ENCODE measurements at places on chromosomes 6 and 20.

- no peak for DNase-seq
These were observed 122.1 kb downstream of the TTLL2 start for GRCh38 chr6:167446971-167447370.

GRCh38 chr20:11539450-11539849, 378.2 kb upstream of the BTBD3 start:
- no peak for DNase-seq

DNA sequence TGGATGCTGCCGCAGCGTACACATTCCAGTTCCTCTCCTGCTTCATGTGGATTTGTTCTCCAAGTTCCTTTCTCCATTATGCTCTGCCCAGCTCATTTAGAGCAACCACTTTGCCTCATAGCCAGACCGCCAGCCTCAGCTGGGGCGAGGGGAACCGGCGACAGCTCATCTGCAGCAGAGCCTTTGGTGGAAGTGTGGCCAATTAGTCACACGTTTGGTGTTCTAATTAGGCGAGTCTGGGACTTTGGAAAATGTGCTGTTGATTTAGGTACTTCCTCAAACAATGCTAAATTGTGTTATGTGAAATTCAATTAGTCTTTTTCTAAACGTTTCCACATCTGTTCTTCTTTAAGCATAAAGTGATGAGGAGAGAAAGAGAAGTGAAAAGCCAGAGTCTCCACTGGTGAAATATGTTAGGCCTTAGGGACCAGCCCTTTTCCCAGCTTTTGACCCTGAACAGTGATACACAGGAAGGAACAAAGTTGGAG, 217.9 kb downstream of the TBX18 start:
- no peak for DNase-seq

GRCh38 chr6:112044196-112044595, 9.7 kb upstream of the CCN6 start:
- no peak for DNase-seq

GRCh38 chr6:128345278-128345677, 175.1 kb downstream of the PTPRK start:
- no peak for DNase-seq

- no peak for DNase-seq
These were observed 233.6 kb upstream of the ASCC3 start for GRCh38 chr6:101114703-101115102.

DNA sequence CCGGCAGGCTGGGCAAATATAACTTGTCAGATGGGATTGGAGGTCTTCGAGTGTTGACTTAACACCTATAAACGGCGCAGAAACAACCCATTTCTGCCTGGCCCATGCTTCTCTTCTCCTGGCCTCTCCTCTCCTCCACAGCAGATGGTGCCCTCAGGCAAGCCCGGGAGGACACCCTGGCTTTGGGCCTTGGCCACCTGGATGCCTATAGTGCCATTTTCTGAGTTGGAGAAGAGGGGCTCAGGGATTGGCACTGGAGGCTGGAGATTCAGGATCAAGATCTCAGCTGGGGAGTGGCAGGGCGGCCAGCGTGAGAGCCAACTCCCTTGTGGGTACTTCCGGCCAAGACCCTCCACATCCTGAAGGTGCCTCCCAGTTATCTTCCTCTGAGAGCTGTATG, 211.9 kb upstream of the PMEPA1 start:
- no peak for DNase-seq

GRCh38 chr6:22271081-22271480, 25.8 kb downstream of the PRL start:
- no peak for DNase-seq

DNA sequence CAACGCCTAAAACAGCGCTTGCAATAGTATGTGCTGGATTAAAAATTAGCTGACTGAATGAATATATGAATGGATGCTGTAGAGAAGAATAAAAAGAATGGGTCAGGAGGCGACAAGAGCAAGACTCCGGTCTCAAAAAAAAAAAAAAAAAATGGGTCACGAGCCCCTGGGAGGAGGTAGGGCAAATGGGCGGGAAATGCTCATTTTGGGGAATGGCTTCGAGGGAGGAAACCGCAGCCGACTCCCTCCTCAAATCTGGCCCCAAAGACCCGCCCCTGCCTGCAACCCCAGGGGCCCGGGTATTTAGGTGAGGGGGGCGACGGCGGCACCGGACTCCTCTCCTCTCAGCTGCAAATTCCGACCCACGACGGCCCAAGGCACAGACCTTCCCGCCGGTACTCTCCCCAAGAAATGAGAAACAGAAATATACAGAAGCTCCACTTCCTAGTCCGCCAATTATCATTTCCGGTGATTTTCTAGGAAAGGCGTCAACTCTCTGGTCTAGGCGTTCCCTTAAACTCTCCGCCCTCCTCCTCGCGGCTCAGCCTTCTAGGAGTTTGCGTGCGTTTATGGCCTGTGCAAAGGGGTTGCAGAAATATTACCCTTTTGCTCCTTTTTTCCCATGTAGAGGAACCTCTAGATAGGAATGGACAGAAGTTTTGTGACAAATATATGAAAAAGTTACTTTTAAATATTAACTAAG, at the start of gene ZNF311:
ZNF311 (minus strand) TSS at position 133 of the 703 bp plus-strand sequence. CDS start 1,361 bp downstream, outside the sequence.
- DNase-seq = no peak

DNA sequence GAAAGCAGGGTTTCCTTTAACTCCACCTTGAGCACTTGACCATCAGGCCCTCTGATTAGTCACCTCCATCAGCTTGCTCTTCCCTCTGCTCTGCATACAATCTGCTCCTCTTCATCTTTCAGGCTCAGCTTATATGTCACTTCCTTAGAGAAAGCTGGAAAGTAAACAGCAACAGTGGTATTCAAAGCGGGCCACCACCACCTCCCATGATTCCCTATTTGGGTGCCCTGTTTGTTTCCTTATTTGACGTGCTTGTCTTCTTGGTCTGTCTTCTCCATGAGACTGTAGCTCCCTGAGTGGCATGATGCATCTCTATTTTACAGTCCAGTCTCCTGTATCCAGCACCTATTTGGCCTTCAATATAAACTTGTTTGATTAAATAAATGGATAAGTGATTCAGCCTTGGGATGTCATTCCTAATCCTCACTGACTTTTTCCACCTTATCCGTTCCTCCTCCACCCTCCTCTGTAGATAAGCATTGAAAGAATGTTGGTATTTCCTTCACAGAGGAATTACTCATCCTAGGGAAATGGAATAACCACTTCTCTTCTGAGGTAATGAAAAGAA, 102.8 kb upstream of the SGK1 start:
- no peak for DNase-seq

DNA sequence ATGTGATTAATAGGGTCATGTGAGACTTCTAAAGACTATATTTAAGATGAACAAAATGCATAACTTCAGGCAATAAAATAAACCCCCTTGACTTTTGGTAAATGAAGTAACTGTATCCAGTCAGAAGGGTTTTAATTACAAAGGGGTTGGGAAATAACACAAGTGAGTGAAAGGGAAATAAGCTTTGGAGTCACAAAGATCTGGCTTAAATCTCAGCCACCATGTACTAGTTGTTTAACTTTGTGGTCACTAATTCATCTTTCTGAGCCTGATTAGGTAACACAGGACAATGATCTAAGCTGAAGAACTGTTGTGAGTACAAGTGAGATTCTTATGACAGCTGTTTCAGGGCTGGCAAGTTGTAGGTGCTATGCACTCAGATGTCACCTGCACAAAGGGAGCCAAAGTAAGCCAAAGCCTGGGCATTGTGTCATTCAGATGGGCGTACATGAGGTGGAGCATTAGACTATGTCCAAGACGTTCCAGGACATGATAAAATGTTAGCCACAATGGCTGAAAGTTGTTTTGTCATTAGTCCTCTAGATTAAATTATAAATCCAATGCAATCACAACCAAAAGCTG, 13.8 kb downstream of the TOMM34 start:
- no peak for DNase-seq

- DNase-seq = no peak
These were observed 40.4 kb downstream of the DUSP22 start for GRCh38 chr6:332671-333070.

GRCh38 chr6:121838842-121839241, 403.4 kb downstream of the GJA1 start:
- no peak for DNase-seq

DNA sequence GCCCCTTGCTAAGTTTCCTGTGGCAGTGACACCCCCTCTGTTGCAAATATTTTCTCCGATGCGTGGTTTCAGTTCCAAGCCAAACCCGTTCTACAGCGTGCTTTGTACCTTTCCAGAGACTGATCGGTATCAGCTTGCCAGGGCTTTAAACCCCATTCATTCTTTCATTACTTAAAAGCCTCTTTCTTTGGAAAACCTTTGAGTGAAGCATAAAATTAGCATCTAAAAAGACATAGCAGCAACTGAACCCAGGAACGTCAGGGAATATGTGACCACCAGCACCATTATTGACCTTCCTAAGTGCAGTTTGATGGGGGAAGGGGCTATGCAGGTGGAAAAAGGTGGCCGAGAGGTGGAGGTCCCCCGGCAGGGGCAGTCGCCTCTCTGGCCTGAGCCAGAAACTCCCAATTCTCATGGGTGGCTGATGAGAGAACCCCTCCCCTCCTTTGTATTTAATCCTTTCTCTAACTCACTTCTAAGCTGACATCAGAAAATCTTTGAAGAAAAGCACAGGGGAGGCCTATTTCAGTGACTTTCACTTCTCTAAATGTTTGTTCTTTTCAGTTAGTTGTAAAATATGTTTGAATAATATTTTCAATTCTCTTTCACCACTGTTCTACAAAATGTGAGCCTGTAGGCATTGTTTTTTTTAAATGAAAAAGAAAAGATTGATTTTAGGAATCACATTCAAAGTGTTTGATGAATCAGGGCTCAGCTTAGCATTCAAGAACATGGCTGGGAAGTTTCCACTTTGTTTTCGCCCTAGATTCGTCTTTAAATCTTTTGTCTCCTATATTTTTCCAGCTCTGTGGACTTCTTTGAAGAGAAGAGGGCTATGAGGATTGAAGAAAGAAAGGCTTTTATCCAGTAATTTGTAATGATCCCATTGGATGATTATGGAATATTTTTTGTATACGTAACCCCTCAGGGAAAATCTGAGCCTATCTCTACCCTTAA, 89.2 kb downstream of the RSPH3 start:
- no peak for DNase-seq

- no peak for DNase-seq
These were observed 20.6 kb downstream of the DTNBP1 start for GRCh38 chr6:15642276-15642675.

GRCh38 chr6:163468738-163469137, 54.2 kb downstream of the QKI start:
- no peak for DNase-seq

- DNase-seq = no peak
These were observed 9.0 kb downstream of the EXOC2 start for GRCh38 chr6:683742-684440.

DNA sequence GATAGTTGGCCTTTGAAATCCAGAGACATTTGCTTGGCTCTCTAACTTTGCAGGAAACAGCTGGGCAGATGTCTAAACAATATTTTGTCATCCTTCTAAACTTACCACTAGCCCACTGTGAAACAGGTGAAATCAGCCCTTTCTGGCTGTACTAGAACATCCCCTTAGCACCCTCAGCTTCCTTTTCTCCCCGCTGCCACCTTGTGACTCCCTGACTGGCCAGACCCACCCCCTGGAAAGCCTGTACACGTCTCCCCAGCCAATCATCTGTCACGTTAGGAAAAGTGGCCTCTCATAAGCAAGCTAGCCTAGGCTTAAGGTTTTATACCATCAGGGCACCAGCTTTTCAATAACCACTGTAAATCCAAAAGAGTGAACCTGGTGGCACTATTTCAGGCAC, 88.6 kb upstream of the E2F3 start:
- DNase-seq = no peak

DNA sequence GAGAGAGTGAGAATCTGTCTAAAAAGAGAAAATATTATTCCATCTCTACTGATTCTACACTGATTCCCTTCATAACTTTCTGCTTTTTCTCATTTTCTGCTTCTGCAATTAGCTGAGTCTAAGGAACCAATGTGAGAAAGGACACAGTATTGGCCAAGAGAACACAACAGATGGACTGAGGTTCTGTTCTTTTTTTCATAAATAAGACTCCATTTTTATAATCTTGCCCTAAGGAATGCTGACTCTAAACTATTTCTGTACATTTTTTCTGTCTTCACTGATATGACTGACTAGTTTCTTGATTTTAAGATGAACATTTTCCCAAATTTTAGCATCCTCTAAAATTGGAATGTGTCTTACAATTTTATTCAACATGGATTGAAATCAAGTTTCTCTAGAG, 87.0 kb upstream of the IYD start:
- no peak for DNase-seq

GRCh38 chr6:156391061-156391672, 386.0 kb upstream of the ARID1B start:
- no peak for DNase-seq

- DNase-seq = no peak
These were observed at the start of gene RAMACL for GRCh38 chr6:166586424-166587156. Gene RAMACL (minus strand): TSS chr6:166586678. CDS start chr6:166586477, 201 bp downstream.

GRCh38 chr6:47977314-47977713, 133.7 kb downstream of the PTCHD4 start:
- DNase-seq = no peak

DNA sequence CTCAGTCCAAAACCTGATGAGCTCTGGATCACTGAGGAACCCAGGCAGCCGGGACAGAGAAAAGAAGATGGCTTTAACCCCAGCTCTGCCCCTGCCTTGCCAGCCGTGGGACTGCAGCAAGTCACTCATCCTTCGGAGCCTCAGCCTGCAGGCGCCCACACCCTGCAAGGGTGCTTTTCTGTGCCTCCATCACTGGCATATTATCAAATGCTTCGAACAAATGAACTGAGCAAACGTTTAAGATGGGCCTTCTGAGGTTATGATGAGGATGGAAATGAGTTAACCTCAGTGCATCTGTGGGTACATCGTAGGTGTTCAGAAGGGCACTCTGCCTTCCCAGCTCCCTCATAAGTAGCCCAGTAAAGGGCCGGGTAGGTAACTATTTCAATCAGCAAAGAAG, 79.0 kb downstream of the NFATC2 start:
- no peak for DNase-seq

GRCh38 chr6:122285292-122285913, 114.0 kb upstream of the HSF2 start:
- DNase-seq = no peak

GRCh38 chr20:44495257-44495656, 19.6 kb downstream of the TTPAL start:
- DNase-seq = no peak

GRCh38 chr6:11711984-11712711, 66.5 kb downstream of the ADTRP start:
- DNase-seq = no peak

DNA sequence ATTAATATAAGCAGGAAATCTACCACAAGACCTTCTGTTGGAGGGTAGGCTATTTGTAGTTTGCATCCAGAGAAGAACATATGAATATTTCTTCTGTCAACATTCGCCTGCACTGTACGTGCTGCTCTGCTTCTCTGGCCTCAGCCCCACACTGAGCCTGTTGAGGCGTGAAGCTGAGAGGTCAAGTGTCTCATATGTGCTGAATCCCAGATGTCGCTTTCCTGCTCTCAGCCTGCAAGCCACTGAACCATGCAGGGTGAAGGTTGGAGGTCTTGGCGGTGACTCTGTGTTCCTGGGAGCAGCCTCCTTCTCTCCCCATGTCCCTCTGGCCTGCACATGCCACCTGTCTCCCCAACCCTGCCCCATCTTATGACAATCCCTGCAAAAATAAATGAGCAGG, 83.6 kb downstream of the TMEM170B start:
- DNase-seq = no peak

- no peak for DNase-seq
These were observed 15.0 kb downstream of the OR2B3 start for GRCh38 chr6:29071831-29072723.

All from stimulated activated CD4-positive, alpha-beta T cell treated with anti-CD3 and anti-CD28 coated beads, TNF-alpha, amount 100 ng/mL, for 4 hours (primary cell).